Nephron progenitor cell (in vitro differentiated cells): ENCODE measurements at places on chromosomes 16 and 17.

DNA sequence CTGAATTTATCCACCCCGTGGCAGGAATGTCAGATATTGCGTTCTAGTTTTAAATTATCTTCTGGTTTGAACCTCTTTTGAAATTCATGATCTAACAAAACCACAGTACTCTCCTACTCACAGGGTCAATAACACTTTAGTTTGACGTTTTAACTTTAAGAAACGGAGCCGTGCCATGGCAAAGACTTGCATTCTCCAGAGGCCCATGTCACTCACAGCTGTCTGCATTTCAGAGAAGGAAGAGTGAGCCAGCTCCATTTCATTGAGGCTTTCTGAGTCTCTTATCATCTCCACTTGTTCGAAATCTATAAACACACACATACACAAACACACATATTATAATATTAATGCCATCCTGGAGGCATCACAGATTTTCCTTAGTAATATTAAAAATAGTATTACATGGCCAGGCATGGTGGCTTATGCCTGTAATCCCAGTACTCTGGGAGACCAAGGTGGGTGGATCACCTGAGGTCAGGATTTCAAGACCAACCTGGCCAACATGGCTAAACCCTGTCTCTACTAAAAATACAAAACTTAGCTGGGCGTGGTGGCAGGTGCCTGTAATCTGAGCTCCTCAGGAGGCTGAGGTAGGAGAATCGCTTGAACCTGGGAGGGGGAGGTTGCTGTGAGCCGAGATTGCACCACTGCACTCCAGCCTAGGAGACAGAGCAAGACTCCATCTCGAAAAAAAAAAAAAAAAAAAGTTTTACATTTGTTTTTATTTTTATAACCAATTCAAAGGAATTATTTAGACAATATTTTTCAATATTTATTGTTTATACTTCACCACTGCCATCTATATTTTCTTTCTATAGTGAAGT is 35.6 kb downstream of the ABCA6 start:
- no peak for DNase-seq

GRCh38 chr17:77724876-77725615 is 233.5 kb upstream of the TNRC6C start:
- no peak for DNase-seq

DNA sequence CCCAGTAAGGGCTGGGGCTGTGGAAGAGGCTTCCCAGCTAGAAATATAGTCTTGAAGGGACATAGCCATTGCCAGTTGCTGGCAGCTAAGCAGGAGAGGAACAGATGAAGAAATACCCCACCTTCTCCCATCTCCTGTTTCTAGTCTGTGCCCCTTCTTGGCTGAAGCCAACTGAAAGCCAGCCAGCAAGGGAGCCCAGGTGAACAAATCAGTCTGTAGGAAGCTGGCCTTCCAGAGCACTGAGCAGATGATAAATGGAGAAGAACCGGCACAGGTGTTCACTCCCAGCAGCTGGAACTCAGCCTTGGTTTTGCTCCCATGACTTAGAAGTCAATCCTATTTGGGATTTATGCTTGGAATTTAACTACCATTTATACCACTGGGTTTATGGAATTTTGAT is 69.2 kb upstream of the DHX40 start:
- no peak for DNase-seq

GRCh38 chr17:1096215-1096614 is 83.6 kb downstream of the ABR start:
- no peak for DNase-seq

DNA sequence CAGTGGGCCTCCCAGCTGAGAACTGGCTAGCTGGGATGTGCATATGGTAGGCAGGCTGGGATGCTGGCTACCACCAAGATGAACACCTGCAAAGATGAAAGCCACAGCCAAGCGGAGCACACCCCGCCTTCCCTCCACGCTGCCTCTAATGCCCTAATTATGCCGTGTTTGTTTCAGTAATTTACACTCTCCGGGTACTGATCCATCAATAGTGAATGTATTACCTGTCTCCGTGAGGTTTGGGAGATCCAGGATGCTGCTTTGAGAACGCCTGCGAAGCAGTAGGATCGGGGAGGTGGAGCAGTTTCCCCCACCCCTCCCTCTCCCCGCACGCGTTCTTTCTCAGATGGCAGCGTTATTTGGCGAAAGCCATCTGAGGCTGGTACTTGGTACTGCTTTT is 28.9 kb upstream of the GSE1 start:
- no peak for DNase-seq

- no peak for DNase-seq
These were observed 210.6 kb upstream of the CDH5 start for GRCh38 chr16:66155933-66156332.

GRCh38 chr16:87324411-87325275 is 7.5 kb upstream of the C16orf95 start:
- DNase-seq: peak; percentile 73

- DNase-seq: no peak
These were observed 39.0 kb downstream of the ADCY9 start for GRCh38 chr16:4077174-4077649.

GRCh38 chr16:73183611-73184092 is 135.7 kb upstream of the ZFHX3 start:
- no peak for DNase-seq

GRCh38 chr16:49533422-49533821 is 159.8 kb downstream of the C16orf78 start:
- DNase-seq: no peak

DNA sequence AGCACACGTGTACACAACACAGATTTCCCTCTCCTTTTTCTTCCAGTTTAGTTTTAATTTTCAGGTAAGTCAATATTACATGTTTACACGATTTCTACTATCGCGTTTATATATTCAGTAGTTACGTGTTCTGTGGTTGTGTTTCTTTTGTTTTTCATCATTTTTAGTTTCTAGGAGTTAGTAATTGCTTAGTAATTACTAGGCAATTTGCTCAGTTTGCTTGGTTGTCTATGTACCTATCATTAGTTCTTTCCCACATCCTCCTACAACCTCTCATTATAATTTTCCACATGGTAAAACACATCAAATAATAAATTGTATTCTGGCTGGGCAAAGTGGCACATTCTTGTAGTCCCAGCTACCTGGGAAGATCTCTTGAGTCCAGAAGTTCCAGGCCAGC is 24.6 kb upstream of the GUCY2D start:
- no peak for DNase-seq
